ENCODE measurements at places on chromosomes 16 and 17. TPM values are rescaled to one million over a fixed set of nuclear protein-coding genes. Genes with fewer than 3 reads are reported as not detected.

The KRTAP4-9 gene
- total RNA-seq = not detected

The PRSS27 gene
- total RNA-seq = 0.74 TPM

The CD300E gene
- not detected for total RNA-seq

The CMTM2 gene
- total RNA-seq = not detected

The ZNF75A gene
- 12.7 TPM for total RNA-seq
